Activated T-helper 1 cell treated with anti-CD3 and anti-CD28 coated beads, Interleukin-12 subunit alpha, Interleukin-12 subunit beta, Interleukin-2, Interleukin-4 antibody, amounts not matched to agents 30 ng/mL and 10 ng/mL and 1 ng/mL, durations not matched to agents 14 hours and 24 hours and 36 hours (primary cell): ENCODE measurements at places on chromosomes 1 and 21.

DNA sequence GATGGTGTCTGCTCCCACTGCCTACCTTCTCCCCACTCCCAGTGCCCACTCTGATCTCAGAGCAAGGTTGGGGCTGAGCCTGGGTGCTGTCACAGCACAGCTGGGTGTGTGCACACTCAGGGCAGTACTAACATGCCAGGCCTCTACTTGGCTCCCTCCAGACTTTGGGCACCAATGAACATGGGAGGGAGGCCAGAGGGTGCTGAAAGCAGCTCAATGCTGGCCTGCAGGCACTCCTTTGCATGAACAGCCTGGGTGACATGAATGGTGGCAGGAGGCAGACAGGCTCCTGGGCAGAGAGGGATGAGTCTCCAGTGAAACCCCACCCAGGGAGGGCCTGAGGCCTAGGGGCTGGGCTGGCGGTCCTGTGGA is 25.8 kb upstream of the DENND1B start:
- no peak for DNase-seq

DNA sequence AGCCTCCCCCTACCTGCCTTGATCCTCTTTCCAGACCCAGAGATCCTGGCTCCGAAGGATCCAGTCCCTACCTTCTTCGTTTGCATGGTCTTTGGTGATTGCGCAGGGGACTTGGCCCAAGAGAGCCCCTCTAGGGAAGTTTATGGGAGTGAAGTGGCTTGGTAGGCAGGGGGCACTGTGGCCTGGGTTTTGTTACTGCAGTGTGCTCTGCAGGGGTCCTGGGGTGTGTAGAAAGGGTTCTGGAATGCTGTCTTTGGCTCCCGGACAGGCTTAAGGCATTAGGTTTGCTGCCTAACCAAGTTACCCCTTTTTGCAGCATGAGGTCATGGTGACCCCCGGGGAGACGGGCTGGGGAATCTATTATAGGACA is 3.8 kb downstream of the ATP8B2 start:
- no peak for DNase-seq

- no peak for DNase-seq
These were observed 18.2 kb downstream of the INAVA start for GRCh38 chr1:200912737-200913407.

DNA sequence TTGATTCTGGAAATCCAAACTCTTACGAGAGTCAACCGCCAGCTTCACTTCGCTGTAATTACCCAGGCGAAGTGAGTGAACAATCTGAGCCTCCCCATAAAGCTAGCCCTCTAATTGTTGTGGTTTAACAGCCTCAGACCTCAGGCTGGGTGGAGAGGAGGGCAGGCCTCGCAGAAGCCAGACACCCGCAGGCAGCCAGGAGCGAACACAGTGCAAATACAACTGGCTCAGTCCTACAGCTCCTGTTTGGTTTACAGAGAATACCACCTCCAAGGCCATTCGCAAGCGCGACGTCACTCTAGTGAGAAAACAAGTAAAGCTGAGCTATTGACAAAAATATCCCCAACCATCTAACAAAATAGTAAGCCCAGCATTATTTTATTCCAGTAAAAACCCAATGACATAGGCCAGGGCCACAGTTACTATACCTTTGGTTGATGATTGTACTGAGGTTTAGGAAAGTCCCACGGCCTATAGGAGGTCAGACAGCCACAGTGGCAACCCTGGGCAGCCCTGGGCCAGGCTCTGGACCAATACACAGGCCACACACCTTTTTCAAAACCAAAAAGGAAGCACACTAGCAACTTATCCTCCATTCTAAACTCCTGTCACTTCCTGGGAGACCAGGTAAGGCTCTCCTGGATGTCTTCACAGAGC is 163.3 kb downstream of the ETS2 start:
- DNase-seq = no peak

GRCh38 chr1:42887366-42887765 is 41.0 kb downstream of the ZNF691 start:
- DNase-seq = no peak
